Fibroblast of skin of right biceps (primary cell): ENCODE measurements at places on chromosomes 7 and 10.
A peak's percentile ranks its signal among the peaks of the same experiment; 100 is the strongest.

- DNase-seq, result no peak
These were observed 185.1 kb downstream of the SEMA3D start for GRCh38 chr7:85001495-85002345.

DNA sequence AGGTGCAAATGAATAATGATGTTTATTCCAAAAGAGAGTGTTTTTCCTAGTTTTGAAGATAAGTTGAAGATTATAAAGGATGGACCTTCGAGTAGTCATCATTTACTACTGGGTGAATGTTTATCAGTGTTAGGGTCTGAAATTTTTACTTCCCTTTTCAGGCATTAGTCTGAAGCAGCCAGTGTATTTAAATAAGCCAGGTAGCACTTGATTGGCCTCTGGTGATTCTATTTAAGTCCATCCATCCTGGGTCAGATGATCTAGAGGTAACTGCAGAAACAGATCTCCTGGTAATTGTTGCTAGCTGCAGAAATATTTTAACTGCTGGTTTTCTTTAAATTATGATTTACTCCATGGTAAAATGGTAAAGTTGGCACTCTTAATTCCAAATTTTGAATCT lies 34.1 kb upstream of the AGR2 start:
- DNase-seq, result no peak

GRCh38 chr10:88849234-88849633 lies 2.4 kb downstream of the ANKRD22 start:
- peak; percentile 30 for DNase-seq

DNA sequence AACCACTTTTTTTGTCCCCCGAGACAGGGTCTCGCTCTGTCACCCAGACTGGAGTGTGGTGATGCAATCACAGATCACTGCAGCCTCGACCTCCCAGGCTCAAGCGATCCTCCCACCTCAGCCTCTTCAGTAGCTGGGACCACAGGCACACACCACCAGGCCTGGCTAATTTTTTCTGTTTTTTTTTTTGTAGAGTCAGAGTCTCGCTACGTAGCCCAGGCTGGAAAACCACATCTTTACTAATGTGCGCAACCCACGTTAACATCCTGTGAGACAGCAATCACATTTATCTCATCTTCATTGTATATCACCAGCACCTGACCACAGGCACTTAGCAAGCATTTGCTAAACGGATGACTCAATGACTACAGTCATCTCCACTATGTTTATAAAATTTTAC lies 77.8 kb upstream of the ATP6V0A4 start:
- DNase-seq, result peak; percentile 91

- no peak for DNase-seq
These were observed 2.3 kb upstream of the MDFIC start for GRCh38 chr7:114919587-114919986.

GRCh38 chr7:128794020-128794419 lies 2.3 kb downstream of the CCDC136 start:
- no peak for DNase-seq

GRCh38 chr10:73950155-73950948 lies 39.4 kb downstream of the PLAU start:
- DNase-seq, result peak; percentile 67

DNA sequence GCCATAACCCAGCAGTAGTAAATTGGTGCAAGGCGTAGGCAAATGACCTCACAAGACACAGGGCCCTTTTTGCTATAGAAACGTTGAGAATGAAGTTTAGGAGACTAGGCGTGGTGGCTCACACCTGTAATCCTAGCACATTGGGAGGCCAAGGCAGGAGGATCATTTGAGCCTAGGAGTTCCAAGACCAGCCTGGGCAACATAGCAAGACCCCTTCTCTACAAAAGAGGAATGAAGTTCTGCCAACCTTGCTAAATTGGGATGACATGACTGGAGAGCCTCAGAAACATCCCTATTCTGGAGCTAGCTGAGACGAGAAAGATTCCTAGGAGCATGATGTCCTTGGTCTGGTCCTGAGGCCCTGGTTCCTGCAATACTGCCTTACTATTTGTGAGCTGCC lies 20.6 kb downstream of the CDK1 start:
- no peak for DNase-seq

DNA sequence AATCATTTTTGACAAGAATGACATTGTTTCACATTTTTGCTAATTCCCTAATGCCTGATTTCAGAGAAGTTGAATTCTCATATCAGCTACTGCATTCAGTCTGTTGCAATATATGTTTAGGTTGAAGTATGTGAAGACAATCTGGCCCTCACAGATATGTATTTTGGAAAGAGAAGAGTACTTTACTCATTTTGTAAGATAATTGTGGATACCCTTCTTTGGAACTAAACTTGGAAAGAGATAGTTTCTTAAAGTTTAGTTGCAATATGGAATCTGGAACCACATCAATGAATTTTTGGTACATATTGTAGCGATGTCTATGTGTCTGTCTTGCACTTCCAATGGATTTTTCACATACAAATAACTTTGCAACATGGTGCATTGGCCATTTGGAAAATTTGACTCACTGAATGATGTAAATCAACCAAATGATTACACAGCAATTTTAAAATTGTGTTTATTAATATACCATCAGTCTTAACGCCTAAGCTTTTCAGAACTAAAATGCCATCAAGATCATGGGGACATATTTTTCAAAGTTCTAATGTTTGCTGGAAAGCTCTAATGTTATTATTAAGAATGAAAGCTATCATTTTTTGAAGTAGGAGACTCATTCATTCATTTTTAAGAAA lies 39.3 kb upstream of the TMEM26 start:
- DNase-seq, result no peak

- peak; percentile 61 for DNase-seq
These were observed 15.4 kb downstream of the GPNMB start for GRCh38 chr7:23261843-23262452.

DNA sequence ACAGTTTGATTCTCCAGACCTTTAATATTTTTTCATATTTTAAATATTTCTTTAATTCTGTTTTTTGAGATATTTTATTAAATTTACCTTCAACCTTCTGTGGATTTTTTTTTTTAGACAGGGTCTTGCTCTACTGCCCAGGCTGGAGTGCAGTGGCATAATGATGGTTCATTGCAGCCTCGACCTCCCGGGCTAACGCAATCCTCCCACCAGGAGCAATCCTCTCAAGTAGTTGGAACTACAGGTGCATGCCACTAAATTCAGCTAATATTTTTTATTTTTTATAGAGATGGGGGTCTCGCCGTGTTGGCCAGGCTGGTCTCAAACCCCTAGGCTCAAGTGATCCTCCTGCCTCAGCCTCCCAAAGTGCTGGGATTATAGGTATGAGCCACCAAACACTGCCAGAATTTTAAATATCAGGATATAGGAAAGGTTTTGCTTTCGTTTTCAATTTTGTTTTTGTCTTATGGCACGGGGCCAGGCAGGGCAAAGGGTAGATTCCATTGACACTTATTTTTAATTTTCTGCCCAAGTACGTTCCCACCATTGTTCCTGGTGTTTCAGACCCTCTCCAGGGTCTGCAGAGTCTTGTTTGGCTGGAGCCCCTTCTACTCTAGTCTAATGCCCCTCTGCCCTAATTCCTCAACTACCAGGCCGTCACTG lies 1.2 kb downstream of the TACC2 start:
- DNase-seq, result no peak

DNA sequence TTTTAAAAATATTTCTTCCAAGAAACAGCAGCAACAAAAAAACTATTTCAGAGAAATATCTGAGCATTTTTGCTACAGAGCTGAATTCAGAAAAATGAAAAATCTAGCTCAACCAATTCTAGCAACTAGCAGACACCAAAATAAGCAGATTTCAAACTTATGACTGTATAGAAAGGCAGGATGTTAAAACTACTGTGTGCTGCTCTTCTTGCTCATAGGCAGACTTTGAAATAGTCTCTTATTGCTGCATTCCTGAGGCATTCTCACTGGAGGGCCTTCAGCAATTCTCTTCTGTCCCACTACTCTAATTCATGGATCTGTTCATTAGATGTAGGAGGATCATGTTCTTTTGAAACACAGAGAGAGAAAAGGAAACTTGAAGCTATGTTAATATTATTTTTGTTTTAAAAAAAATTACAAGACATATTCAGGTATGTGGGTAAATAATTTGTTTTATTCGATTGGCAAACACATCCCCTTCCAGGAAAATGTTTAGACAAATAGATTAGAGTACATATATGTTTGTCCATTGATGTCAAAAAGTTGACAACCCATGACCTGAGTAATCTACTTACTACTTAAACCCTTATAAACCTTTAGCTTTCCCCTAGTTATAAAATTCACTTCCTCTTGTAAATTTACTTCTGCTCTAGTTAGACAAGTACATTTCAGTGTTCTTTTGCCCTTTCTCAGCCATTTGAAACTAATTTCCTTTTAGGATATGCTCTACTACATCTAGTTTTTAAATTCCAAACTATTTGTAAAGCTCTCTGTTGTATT lies 428.2 kb upstream of the POT1 start:
- DNase-seq, result peak; percentile 4

DNA sequence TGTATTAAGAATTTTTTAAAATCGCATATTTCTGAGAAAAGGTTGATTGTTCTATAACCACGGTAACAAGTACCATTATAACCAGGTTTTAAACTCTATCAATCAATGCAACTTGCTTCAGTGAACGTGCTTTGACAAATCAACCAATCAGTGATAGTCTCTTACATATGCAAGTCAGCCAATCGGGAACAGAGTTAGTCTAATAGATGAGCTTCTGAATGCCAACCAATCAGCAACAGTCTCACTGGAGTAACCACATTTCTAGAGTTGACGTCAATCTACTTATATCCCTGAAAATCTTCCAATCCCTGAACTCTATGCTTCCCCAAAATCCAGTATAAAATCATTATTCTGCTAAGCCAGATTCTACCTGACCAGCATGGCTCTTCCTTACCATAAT lies 44.7 kb upstream of the TRUB1 start:
- DNase-seq, result no peak

GRCh38 chr10:68251151-68251550 lies 19.2 kb upstream of the ATOH7 start:
- no peak for DNase-seq
